ENCODE measurements at places on chromosomes 6 and 20.

DNA sequence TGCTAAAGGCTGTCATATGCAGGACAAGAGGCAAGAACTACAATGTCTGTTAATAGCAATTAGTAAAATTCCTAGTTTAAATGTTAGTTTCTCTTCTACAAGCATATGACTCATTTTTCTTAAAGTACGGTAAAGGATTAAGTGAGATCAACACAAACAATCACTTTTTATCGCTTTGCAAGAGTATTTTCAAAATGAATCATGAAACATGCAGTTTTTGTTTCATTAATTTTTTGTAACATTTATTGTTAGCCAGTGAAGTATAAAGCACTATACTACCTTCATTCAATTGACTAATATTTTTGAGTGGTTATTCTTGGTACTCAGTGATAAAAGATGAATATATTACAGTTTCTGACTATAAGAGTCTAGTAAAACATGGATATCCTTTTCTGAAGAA, 138.6 kb downstream of the AHI1 start:
- DNase-seq, result no peak

- DNase-seq, result no peak
Observed at GRCh38 chr6:29227235-29227634, 56.5 kb downstream of the OR2J2 start.

- no peak for DNase-seq
Observed at GRCh38 chr6:28653876-28654275, 128.2 kb downstream of the GPX5 start.

DNA sequence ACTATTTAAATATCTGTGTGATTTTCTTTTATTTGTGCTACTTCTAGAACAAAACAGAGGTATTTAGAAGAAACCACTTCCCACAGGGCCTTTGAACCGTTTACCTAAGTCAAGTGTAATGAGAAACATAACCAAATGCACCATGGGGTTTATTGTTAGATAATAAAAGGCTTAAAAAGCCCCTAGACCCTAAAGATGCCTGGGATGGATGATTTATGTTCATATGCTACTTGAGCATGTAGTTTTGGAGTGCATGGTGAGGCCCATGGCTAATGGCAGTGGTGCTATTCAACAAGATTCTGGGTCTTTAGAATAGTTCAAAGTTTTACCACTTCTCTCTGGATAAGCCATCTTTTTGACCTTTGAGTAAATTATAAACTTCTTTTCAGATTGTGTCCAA, 65.9 kb downstream of the MTHFD1L start:
- DNase-seq, result no peak

DNA sequence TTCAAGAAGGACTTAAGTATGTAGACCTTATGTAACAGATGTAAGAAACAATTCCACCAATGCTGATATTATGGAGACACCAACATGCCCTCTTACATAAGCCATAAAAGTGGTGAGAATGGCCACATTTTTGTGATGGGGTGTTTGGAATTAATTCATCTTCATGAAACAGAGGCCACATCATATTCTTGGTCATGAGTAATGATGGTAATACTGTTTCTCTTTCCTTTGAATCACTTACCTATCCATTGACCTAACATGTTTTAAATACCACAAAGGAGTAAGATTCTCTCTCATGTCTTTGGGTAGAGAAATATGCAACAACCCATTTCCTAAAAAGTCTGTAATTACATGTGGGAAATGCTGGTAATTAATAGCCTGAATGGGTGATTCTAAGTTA, 545.4 kb upstream of the FLRT3 start:
- no peak for DNase-seq

DNA sequence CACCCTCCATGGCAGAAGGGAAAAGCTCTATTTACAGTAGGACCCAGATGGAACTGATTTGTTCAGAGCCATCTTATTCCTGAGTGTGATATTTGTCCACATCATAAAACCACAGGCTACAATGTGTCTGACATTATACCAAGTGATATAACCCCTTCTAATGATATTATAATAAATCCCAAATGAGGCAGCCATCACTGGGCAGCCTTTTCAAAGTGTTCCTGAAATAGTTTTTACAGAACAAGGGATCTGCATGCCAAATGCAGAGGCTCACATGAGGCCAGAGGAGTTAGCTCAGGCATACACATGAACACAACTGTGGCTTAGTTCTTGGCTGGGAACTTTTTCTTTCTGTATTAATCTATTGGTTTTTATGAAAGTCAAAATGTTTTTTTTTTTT, 207.7 kb downstream of the MAFB start:
- no peak for DNase-seq

DNA sequence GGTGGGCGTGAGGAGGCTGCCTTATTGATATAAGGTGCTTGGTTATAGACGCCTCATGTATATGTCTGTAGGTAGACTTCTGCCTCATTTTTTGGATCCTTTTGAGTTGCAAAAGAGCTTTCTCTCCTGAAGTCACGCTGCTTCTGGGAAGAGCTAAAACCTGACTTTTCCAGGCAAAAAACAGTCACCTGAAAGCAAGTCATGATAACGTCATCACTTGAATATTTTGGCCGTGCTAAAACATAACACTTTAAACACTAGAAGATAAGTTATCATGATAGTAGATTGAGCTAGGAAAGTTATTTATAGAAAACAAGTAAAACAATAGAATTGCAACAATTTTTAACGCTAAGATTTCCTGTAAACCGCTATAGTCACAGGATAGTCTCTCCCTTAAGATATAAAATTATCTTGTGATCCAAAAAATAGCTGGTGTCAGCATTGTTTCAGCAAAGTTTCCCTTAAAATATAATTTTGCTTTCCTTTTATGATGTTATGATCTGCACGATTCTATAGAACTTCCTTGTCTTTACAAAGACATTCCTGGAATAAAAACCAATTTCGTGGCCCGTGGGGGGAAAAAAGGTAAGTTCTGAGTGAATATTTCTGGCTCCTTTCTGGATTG, 69.0 kb upstream of the AKAP12 start:
- no peak for DNase-seq

- DNase-seq, result no peak
Observed at GRCh38 chr20:37941992-37942391, 39.1 kb downstream of the VSTM2L start.

DNA sequence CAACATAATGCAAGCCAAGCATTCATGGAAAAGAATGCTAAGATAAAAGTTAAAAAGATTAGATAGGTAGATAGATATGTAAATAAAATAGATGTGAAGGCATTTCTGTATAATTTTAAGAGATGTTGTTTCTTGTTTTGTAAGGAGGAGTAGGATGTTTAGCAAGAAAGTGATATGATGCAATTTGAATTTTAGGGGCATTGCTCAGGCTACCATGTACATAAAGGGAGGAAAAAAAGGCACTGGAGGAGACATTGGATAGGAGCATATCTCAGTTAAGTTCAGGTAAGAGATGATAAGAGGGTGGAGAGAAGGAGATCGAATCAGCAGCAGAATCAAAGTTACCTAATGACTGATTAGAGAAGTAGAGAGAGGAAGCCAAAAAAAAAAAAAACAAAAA, 194.7 kb downstream of the TENT5A start:
- no peak for DNase-seq

DNA sequence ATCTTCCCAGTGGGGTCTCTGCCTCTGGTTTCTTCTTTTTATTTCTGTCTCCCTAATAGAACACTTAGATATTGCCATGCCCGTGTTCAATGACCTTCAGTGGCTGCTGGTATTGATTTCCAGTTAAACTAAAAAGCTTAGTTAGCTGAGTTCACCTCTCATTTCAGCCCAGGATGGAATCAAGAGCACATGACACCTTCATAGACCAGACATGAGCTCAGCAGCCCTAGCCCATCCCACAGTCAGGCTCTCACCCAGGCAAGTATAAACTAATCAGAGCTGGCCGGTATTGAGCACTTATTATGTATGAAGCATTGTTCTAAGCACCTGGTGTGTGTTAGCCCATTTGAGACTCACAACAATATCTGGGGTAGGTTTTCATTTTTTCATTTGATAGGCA, 33.7 kb upstream of the PLEKHG1 start:
- DNase-seq, result no peak

DNA sequence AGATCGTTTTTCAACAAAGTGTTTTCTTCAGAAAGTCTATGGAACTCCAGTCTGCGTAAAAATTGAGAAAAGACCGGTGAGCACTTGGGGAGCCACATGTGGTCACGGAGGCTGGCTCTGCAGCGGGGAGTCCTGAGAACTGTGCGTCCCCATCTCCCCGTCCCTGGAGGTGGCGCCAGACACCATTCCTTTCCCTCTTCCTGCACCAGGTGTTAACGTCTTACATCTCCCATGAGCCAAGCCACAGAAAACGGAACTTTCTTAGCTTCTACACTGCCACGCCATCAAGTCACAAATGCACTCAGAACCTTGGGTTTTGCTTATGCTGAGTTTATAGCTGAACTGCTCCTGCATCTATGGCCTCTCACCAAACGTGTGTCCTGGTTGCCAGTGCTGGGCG, 62.6 kb downstream of the GINS1 start:
- no peak for DNase-seq

GRCh38 chr20:47181056-47181862, 175.2 kb downstream of the ZMYND8 start:
- DNase-seq, result no peak

GRCh38 chr6:3499603-3500002, 42.8 kb upstream of the SLC22A23 start:
- no peak for DNase-seq

DNA sequence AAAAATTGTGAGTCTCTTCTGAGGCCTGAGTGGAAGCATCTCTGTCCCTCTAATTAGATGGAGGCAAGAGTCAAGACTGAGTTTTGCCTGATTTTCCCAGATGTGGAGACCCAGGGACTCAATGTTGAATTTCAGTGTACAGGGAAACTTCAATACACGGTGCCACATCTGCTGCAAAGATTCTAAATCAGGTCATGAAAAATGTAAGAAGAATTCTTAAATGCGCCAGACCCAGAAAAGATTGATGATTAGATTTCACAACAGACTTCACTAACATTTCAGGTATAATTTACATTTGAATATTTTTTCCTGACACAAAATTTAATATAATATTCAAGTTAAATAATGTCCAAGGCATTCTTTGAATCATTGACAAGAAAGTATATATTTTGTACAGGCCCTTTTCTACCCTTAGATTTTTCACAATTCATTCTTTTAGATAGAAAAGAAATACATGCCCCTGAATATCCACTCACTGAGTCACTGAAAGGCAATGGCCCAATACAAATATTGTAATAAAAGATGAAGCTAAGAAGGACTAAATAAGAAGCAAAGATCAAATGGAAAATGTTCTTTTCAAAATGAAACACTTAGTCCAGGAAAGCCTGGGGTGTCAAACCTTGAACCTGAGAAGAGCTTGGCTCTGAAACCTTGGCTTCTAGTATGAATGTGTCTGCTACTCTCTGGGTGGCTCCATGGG, 18.2 kb upstream of the HDGFL1 start:
- DNase-seq, result no peak

DNA sequence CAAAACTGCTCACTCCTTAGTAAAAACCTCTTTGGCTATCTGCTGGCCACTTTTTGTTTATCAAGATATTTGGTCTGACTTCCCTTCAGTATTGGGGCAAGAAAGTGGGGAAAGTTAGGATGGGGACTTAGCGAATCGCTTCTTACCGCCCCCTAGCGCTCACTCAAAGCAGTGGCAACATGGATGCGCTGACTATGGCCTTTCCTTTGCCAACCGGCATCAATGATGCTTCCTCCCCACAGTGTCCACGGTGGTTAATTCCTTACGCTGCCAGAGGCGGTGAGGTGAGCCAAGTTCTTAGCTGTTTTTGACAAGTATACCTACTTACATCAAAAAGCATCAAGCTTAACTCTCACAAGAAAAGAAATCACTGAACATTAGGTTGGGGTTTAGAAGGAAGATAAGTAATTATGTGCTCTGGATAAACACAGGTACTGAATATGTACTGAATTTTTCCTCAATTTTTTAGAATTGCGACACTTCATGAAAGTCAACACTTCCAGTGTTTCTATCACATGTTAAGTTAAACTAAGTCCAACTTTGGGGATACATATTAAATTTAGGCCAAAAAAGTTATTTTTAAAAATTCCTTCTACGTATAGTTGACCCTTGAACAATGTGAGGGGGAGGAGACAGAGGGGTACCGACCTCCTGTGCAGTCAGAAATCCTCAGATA, 86.7 kb downstream of the GMDS start:
- no peak for DNase-seq

GRCh38 chr6:45898941-45899682, 116.5 kb downstream of the CLIC5 start:
- no peak for DNase-seq

DNA sequence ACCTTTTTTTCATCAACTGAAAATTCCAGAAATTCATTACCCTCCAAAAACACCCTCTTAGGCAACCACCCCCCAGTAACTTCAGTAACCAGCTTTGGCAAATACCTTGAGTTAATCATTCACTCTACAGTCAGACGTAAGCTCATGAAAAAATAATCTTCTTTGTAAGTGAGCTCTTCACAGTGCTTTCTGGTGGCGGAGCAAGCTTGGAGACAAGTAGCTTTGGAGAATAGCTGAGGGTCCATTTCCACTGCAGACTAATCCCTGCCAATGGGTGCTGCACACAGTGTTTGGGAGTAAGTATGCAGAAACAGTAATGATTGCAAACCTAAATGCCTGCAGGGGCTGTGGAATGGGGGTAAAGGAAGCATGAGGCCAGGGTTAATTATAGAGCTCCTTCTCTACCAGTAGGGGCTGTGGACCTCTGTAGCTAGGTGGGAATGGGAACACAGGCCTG, 56.8 kb upstream of the HINT3 start:
- no peak for DNase-seq

DNA sequence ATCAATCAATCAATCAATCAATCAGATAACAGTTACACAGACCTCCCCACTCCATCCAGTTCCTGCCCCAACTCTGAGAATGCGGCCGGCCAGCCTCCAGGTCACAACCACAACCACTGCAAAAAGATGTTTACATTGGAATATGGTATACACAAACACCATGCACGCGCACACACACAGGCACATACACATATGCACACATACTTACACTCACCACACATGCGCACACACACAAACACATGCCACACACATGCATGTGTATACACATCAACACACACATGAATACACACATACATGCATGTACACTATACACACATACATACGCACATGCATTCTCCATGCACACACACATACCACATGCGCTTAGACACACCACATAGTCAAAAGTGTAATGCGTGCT, 131.1 kb downstream of the PXDC1 start:
- DNase-seq, result no peak

- no peak for DNase-seq
Observed at GRCh38 chr6:32668226-32668747, 1.8 kb upstream of the HLA-DQB1 start.
